CD4-positive, alpha-beta memory T cell (primary cell): ENCODE measurements at places on chromosomes 1 and 21.

- DNase-seq, result no peak
Measured at GRCh38 chr1:178490136-178490535, 6.6 kb downstream of the CLEC20A start.

DNA sequence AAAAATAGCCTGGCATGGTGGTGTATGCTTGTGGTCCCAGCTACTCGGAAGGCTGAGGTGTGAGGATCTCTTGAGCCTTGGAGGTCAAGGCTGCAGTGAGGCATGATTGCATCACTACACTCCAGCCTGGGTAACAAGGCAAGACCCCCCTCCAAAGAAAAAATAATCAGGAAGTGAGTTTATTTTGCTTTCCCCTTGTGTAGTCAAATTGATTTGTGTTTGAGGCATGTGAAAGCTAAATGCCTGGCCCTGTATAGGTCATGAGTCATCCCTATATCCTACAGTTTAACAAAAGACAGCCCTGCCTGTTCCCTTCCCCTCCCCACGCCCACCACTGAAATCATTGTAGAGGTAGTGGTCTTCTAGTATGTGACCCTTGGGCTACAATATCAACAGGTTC is 241.4 kb upstream of the JUN start:
- no peak for DNase-seq

GRCh38 chr1:61221642-61222041 is 139.3 kb downstream of the NFIA start:
- DNase-seq, result no peak

- DNase-seq, result no peak
Measured at GRCh38 chr1:241612533-241613477, 27.4 kb downstream of the CHML start.

DNA sequence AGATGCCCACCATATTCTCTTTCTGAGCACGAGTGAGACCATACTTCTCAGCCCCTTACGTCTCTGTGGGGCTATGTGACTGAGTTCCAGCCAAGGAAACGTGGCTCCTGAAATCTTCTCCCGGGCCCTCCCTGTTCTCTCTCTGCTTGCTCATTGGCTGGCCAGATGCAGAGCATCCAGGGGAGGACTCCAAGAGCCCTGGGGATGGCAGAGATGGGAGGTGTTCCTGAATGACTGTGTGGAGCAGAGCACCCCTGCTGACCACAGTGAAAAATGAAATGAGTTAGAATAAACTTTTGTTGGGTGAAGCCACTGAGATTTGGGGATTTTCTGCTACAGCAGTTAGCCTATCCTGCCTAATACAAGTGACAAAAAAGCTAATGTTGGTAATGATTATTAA is 23.8 kb downstream of the KIAA0040 start:
- DNase-seq, result no peak

GRCh38 chr1:183908079-183908478 is 103.2 kb downstream of the RGL1 start:
- DNase-seq, result no peak

GRCh38 chr1:17273096-17273495 is 24.2 kb downstream of the PADI3 start:
- DNase-seq, result no peak

DNA sequence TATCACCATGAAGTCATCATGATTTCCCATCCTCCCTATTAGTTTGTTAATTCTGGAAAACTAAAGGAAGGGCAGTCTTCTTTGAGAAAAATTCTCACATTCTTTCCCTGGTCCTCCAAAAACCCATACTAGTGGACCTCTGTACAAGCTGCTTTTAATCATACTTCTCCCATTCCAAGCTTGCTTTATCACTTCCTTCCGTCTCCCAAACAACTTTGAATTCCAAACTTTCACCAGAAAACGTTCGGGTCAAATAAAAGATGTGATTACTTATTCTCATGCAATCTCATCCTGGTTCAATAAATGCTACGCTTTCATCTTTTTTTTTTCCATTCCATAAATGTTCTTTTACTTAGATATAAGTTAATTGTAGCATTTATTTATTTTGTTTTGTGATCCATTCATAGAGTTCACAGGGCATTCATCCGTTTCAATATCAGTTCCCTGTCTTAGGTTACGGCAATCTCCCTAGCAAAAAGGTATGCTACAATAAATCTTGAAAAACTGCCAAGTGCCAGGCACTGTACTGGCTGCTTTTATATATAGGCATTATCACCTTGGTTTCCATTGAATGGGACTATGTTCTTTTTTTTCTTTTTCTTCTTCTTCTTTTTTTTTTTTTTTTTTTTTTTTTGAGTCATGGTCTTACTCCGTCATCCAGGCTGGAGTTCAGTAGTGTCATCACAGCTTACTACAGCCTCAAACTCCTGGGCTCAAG is 100.2 kb upstream of the GREM2 start:
- DNase-seq, result no peak
